HS-5 (cell line): ENCODE measurements at places on chromosomes 5 and 9.

- no peak for DNase-seq
Observed at GRCh38 chr5:107104040-107104995, 566.4 kb downstream of the EFNA5 start.

DNA sequence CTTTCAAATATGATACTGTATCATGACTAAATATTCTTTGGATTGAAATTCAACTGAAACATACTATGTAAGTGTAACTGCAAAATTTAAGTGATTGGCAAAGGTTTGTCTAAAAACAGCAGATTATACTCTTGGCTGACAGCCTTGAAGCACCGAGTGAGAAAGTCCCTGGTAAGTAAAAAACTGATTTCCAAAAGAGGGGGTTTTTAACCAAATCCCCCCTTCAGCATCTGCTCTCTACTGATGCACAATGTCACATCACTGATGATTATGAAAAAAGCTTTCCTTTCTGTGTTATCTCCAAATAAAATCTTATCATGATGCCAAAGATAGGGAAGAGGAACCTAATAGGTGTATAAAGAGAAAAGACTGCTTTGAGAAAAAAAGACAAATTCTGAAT, 141.0 kb downstream of the MEF2C start:
- no peak for DNase-seq

DNA sequence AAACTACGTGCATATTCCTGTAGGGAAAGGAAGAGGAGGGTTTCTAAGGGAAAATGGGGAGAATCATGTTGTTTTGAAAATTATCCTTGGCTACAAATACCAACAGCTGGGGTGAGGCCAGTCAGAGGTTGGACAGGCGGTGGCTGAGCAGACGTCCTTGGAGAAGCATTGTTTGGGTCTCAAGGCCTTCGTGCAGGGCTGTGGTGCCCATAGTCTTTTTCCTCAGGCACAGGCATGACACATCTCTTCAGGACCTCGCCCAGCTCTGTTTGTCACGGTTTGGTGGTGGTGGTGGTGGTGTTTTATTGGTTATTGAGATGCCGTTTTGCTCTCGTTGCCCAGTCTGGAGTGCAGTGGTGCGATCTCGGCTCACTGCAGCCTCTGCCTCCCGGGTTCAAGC, 27.8 kb upstream of the EGFL7 start:
- no peak for DNase-seq

- no peak for DNase-seq
Observed at GRCh38 chr9:36640771-36641381, 68.2 kb downstream of the MELK start.

DNA sequence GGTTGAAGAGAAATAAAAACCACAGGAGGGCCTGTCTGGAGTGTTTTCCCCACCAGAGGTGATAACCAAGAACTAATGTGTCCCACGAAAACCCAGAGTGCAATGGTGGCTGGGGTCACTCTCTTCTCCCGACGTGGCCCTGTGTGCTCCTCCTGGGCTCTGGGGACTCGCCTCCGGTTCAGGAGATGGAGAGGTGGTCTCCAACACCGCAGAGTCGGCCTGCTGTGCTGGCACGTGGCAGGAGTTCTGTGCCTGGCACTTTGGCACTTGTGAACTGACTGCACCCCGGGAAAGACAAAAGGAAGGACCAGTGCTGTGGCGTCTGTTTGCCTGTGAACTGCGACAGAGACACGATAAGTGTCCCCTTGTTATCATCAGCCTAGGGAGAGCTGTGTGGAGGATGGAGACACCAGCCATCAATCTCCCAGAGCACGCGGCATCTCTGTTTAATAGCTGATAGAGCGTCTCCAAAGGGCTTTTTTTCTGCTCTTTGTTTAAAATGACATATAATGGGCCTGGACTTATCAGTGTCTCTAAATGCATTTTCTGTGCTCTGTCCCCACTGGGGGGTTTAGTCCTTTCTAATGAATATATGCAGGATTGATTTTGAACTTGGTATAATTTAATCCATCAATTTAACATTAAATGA, 98.3 kb downstream of the MRPL36 start:
- no peak for DNase-seq

- DNase-seq: no peak
Observed at GRCh38 chr5:151219138-151219537, 4.8 kb downstream of the CCDC69 start.

DNA sequence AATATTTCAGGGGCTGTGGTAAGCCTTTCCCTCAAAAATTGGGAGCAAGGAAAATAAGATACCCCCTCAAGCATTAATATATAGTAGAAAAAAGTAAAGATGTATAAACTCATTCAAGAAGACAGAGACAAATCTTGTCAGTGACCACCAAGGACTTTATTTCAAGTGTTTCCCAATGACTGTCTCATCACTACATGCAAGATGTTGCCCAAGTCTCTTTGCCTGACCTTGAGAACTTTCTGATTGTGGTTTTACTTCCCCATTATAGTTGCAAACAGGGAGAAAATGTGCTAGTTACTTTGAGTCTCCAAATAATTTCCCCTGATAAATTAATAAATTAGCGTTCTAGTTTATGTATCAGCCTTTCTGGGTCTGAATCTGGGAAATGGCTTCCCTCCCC, 4.0 kb upstream of the SLC46A2 start:
- no peak for DNase-seq

GRCh38 chr9:113215132-113215531, 5.9 kb downstream of the FKBP15 start:
- DNase-seq: no peak
